Hematopoietic multipotent progenitor cell treated with erythropoietin and hydrocortisone succinate and interleukin-3 and kit ligand, for 15 days (in vitro differentiated cells): ENCODE measurements at places on chromosomes 1 and 21.

DNA sequence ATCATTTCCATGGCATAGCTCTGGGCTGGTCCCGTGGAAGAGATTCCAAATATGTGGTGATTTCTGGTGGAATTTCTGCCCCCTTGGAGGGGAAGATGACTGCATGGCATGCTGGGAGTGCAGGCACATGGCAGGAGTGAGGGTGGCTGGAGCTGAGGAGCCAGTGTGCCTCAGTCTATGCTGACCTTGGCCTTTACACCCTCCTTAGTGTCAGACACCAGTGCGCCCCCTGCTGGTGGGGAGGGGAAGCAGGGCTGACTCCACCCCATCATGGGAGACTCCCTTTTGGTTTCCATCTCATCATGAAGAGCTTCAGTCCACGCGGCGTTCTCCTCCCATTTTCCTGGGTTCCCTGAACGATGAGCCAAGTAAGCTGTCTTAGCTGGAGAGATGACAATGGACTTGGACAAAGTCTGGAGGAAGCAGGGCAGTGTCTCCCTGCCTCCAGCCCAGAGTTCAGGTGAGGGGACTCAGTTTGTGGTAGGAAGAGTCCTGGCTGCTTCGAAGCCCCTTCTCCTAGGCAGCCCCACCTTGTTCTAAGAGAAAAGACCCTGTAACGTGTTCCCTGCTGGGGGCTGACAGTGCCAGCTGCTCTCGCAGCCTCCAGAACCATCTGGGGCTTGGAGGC lies 10.3 kb downstream of the ALX3 start:
- DNase-seq = peak; percentile 82

DNA sequence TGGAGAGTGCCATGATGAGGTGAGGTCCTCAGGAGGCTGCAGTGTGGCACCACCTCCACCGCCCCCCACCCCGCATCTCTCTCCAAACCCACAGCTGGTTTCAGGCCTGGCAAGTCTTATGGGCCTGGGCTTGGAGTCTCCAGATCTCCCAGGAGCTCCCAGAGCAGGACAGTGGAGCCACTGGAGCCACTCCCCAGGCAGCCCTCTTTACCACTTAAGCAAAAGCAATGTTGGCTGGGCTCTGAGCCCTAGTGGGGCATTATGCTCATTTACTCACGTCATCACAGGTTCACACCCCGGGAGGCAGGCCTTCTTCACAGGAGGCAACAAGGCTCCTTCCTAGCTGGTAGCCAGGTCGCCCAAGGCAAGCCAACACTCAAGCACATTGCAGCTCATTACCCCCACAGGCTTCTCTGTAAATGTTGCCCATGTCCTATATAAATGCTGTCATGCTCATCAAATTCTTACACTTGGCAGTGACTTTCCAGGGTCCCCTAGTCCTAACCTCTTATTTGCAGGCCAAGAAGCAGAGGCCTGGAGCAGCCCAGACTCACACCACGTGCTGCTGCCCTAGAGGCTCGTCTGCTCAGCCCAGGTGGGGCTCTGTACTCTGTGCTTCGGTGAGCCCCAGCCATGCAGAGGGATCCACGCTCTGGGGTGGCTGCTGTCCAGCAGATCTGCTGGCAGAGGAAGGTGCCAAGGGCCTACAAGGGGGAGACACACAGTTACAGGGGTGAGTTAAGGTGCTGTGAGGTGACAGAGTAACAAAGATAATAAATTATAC lies 459.3 kb downstream of the MATN1 start:
- DNase-seq = no peak

- no peak for DNase-seq
Measured at GRCh38 chr1:118627435-118627834, 360.7 kb downstream of the TBX15 start.

- no peak for DNase-seq
Measured at GRCh38 chr1:197394831-197395608, 127.0 kb downstream of the CRB1 start.

- no peak for DNase-seq
Measured at GRCh38 chr1:217196616-217197015, 434.3 kb downstream of the GPATCH2 start.

DNA sequence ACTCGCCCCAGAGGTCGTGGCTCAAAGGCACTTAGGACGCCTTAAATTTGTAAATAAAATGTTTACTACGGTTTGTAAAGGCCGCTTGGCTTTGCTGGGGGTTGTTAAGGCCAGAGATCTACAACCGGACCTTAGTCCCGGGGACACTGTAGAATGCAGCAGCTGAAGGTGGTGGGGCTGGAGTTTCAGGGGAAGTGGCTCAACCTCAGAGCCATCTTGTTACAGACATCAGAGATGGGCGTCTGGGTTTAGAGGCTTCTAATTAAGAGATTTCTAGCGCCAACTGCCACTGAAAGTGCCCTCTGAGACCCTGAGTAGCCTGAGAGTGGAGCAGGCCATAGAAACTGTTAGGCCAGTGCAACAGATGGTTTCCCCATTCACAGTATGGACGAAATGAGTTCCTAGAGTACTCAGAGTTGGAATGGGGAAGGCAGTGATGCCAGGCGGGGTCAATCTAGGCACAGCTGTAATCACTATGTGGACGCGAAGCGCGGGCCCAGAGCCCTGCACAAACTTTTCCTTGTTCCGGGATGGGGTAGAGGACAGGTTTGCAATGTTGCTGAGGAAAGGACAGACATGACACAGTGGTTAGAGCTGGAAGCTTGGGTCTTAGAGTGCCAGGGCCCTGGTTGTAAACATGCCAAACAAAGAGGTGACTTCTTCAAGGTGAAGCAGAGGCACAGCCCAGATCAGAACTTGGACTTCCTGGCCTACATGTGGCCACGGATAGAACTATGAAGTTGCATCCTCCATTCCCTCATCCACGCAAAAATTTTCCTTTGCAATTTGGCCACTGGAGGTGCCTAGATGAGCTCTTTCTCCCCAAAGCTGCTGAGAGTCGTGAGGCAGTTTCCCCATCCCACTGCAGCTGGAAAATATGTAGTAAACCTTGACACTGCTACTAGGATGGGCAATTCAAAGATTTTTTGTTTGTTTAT lies 6.0 kb downstream of the HLX start:
- no peak for DNase-seq

DNA sequence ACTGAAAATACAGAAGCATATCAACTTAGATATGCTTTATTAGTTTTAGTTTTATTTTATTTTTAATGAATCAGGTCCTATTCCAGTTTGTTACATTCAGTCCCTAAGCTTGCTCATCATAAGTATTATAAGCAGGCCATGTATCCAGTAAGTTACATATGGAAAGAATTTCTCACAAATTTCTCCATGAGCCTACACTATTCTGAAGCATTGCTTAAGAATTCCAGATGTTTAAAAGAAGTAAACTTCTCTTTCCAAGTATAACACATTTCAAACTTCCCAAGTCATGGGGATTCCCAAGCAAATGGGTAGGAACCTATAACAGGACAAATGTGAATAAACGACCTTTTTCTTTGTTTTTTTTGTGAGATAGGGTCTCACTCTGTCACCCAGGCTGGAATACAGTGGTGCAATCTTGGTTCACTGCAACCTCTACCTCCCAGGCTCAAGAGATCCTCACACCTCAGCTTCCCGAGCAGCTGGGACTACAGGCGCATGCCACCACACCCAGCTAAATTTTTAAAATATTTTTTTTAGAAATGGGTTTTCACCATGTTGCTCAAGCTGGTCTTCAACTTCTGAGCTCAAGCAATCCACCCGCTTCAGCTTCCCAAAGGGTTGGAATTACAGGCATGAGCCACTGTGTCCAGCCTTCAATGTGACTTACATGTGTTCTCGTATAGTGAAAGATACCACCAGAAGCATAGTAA lies 39.0 kb downstream of the ST7L start:
- DNase-seq = no peak

DNA sequence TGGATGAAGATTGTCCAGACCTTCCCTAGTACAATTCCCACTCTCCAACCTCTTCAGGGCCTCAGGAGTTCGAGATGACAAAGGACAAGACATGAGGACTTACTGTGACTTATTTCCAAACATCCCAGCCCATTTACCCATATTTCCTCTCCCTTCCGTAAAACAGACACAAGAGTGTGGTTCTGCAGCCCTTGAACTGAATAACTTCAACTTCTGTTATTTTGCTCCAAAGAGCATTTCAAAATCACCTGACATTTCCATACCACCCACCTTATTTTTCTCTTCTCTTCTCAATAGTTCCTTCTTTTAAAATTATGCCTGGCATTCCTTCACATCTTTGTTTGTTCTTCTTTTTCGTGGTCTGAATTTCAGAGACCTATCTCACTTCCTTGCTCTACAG lies 8.7 kb upstream of the OR10K2 start:
- no peak for DNase-seq

DNA sequence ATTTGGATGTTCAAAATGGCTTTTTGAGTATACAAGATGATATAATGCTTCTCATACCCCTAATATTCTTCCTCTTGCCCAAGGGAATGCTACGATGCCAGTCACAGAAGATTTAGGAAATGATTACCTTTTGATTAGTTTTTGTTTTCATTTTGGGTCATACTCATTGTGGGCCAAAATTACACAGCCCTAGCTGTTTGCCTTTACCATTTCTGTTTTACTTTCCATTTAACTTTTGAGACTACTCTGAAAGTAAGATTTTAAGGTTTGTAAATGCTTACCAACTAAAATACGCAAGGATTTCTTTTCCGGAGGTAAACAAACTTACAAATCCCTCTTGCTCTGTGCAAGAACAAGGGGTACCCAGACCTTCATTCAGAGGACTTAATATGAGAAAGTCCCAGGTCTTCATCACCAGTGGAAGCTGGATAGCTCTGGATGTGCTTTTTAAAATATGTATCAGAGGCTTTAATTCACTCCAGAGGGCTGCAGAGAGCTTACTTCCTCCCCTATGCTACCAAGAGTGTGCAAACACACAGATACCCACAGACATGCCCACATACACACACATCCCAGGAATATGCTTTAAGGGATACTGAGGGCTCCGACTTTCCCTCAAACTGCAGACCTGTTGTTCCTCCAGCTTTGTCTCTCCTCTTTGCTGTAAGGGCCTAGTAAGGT lies 631.4 kb downstream of the SMYD3 start:
- DNase-seq = no peak

GRCh38 chr1:90557706-90558105 lies 159.4 kb downstream of the BARHL2 start:
- no peak for DNase-seq

- no peak for DNase-seq
Measured at GRCh38 chr21:17775431-17776126, 43.6 kb downstream of the C21orf91 start.

DNA sequence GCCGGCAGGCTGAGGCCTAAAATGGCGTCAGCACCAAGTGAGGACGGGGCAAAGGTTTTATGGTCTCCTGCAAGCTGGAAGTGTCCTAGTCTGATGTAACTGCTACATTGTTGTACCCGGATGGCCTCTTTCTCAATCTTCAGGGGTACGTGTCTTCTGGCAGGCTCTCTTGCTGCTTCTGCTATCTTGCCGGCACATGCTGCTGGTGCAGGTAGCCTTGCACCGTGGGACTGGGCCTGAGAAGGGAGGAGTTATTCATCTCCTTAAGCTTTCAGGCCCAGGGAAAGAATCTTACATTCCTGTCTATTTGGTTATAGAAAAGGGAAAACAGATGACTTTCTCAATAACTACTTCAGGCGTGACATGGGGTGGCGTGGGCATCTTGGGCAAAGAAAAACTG lies 72.2 kb downstream of the ZNF678 start:
- DNase-seq = no peak

DNA sequence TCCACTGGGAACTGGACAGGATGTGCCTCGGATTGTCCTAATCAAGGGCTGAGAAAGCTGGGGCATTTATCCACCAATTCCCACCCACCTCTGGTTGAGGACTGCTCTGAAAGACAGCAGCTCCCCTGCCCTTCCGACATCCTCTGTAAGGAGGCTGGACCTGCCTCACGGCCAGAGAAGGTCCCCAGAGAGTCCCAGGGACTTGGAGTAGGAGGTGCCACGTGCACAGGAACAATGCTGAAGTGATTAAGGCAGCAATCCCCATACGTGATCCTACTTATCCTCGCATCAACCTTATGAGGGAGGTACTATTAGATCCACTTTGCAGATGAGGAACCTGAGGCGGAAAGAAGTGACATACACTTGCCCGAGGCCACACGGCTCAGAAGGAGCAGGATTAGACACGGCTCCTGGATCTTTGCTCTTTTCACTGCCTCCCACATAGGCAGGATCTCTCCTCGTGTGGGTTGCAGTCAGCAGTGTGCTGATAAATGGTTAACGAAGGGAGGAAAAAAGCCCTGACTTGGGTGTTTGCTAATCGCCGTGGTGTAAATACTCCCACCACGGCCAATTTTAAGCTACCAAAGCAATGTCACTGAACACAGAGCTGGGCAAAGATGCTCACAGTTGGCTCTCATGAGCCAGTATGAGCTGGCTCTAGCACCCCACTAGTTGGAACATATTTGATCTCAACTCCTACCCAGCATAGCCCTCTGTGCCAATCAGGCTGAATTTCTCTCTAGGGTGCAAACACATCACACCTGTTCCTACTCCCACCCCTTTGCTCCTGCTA lies 18.6 kb upstream of the LDLRAP1 start:
- no peak for DNase-seq

GRCh38 chr1:216582151-216582550 lies 141.1 kb downstream of the ESRRG start:
- no peak for DNase-seq

DNA sequence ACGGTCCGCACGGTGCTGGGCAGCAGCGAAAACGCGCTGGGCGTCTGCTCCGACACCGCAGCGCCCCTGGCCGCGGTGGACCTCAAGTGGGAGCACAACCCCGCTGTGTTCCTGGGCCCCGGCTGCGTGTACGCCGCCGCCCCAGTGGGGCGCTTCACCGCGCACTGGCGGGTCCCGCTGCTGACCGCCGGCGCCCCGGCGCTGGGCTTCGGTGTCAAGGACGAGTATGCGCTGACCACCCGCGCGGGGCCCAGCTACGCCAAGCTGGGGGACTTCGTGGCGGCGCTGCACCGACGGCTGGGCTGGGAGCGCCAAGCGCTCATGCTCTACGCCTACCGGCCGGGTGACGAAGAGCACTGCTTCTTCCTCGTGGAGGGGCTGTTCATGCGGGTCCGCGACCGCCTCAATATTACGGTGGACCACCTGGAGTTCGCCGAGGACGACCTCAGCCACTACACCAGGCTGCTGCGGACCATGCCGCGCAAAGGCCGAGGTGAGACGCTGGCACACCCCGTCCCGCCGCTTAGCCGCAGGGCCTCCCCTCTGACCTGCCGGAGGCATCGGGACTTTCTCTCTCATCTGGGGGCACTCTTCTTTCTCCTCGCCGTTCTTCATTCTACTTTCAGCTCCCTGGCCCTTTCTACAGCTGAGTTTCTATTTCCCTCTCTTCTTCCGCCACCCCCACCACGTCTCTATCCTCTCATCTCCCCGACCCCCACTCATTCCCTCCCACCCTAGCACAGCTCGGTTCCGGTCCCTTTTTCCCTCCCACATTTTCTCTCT lies 1.0 kb downstream of the NPR1 start:
- no peak for DNase-seq

DNA sequence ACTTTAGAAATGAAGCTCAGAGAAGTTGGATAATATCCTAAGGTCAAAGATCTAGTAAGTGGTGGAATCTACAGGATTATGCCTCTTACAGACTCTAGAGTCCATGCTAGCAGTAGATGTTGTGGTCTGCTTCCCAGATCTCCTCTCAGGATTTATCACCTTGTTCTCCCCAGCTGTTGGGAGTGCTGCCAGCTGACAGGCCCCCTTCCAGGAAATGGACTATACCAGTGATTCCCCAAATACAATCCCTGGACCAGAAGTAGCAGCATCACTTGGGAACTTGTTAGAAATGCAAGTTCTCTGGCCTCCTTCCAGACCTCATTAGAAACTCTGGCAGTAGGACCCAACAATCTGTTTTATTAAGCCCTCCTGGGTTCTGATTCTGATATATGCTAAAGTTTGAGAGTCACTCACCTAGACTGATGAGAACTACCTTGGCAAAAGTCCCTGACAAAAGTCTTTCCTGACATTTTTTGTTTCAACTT lies 24.5 kb upstream of the NTNG1 start:
- DNase-seq = no peak

GRCh38 chr1:21823206-21823979 lies 11.3 kb downstream of the LDLRAD2 start:
- no peak for DNase-seq
